Hepatocyte (in vitro differentiated cells): ENCODE measurements at places on chromosomes 7 and 10. TPM values are rescaled to one million over a fixed set of nuclear protein-coding genes. Genes with fewer than 3 reads are reported as not detected.

Gene SPDYE8
- 0.07 TPM in 1 of 2 replicates, not detected in the other for total RNA-seq

Gene PRKAR2B
- 25.6 and 31.5 TPM in 2 replicates for total RNA-seq

Gene CTAGE6
- 0.07 TPM in 1 of 2 replicates, not detected in the other for total RNA-seq

Gene NUTM2A
- total RNA-seq, result 1.1 and 1.5 TPM in 2 replicates

Gene C7orf57
- total RNA-seq, result 0.43 TPM in 1 of 2 replicates, not detected in the other

Gene UBE2D1
- total RNA-seq, result 26.6 and 28.7 TPM in 2 replicates

Gene PTPN20
- 0.32 and 0.60 TPM in 2 replicates for total RNA-seq

Gene CUZD1
- 0.16 TPM in 1 of 2 replicates, not detected in the other for total RNA-seq

DNA sequence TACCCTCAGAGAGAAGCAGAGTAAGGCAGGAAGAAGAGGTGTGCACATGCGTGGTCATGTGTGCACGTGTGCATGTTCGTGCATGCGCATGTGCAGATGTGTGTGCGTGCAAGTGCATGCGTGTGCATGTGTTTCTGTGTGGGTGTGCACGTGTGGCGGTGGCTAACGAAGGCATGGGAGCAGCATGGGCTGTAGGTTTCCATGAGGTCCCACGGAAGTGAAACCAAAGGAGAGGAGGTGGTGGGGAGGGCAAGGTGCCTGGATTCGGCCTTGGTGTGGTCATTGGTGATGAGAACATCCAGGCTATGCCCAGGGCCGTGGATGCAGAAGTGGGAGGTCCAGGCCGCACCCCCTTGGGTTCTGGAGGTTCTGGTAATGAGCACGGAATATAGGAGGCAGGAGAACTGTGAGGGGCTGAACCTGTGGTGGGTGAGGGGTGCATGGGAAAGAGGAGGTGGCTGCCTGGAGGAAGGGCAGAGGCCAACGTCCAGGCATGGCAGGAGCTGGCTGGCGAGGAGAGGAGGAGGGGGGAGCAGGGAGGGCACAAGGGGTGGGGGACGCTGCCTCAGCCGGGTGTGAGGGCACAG, 2.4 kb upstream of the INPP5A start:
- no peaks in the 10 kb centered on the region for H3K36me3 ChIP-seq
- H3K4me1 ChIP-seq, result peaks cover 28% of the 10 kb centered on the region
- no peak for DNase-seq
- no peak overlapping the region for H3K27ac ChIP-seq
- H3K27me3 ChIP-seq, result no peaks in the 10 kb centered on the region

- H3K27me3 ChIP-seq, result no peaks in the 10 kb centered on the region
- no peak overlapping the region for H3K4me3 ChIP-seq
- no peak overlapping the region for H3K27ac ChIP-seq
Measured at GRCh38 chr7:127733986-127734385, 82.0 kb downstream of the SND1 start.

GRCh38 chr7:84971360-84971759, 215.5 kb downstream of the SEMA3D start:
- no peak overlapping the region for H3K4me3 ChIP-seq
- no peak overlapping the region for H3K27ac ChIP-seq
- no peak for DNase-seq
- no peaks in the 10 kb centered on the region for H3K27me3 ChIP-seq
- H3K36me3 ChIP-seq, result no peaks in the 10 kb centered on the region

- H3K27ac ChIP-seq, result no peak overlapping the region
- peaks cover 15% of the 10 kb centered on the region for H3K4me1 ChIP-seq
- no peak overlapping the region for H3K4me3 ChIP-seq
- no peaks in the 10 kb centered on the region for H3K36me3 ChIP-seq
- H3K27me3 ChIP-seq, result no peaks in the 10 kb centered on the region
Measured at GRCh38 chr10:98474628-98475027, 27.9 kb upstream of the HPS1 start.

DNA sequence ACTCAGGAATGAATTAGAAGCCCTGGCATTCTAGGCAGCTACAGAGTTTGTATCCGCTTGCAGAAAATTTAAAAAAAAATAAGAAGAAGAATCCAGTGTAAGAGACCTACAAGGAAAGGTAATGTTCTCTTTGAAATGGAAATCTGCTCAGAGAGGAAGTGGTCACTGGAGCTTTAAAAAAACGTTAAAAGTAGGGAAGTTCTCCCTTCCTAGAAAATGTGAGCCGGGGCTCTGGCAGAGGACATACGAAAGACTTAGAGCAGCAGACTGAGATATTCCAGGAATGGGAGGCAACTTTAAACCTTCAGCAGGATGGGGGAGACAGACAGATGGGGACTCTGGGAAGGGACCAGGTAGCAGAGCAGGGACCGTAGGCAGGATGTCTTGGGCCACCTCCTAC, 149.4 kb upstream of the NPS start:
- no peaks in the 10 kb centered on the region for H3K36me3 ChIP-seq
- H3K4me3 ChIP-seq, result no peak overlapping the region
- no peaks in the 10 kb centered on the region for H3K4me1 ChIP-seq
- H3K27me3 ChIP-seq, result no peaks in the 10 kb centered on the region

GRCh38 chr7:47211519-47211973, 370.4 kb downstream of the TNS3 start:
- H3K4me3 ChIP-seq, result no peak overlapping the region
- no peaks in the 10 kb centered on the region for H3K27me3 ChIP-seq
- no peaks in the 10 kb centered on the region for H3K36me3 ChIP-seq
- peak; percentile 30 for DNase-seq
- peaks cover 4% of the 10 kb centered on the region for H3K4me1 ChIP-seq

DNA sequence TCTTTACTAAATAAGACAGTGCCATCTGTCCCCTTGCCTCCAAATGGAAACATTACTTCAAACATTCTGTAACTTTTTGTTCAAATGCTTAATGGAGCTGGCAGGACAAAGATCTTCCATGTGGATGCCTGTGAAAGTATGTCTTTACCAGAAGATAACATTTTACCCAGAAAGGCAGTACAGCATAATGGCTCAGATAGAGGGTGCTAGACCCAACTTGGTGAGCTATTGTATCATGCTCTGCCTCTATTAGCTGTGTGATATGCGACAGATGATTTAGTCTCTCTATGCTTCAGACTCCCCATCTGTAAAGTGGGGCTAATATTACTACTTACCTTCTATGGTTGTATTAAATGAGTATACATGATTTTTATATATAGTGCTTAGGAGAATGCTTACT, 8.8 kb upstream of the SMKR1 start:
- H3K27me3 ChIP-seq, result no peaks in the 10 kb centered on the region
- H3K27ac ChIP-seq, result no peak overlapping the region
- DNase-seq, result no peak
- H3K4me1 ChIP-seq, result no peaks in the 10 kb centered on the region

- peak; percentile 70 for DNase-seq
- no peak overlapping the region for H3K4me3 ChIP-seq
- no peaks in the 10 kb centered on the region for H3K36me3 ChIP-seq
- H3K27ac ChIP-seq, result no peak overlapping the region
- H3K27me3 ChIP-seq, result no peaks in the 10 kb centered on the region
Measured at GRCh38 chr7:135645296-135645904, 16.9 kb upstream of the STMP1 start.

- H3K4me3 ChIP-seq, result no peak overlapping the region
- H3K36me3 ChIP-seq, result no peaks in the 10 kb centered on the region
- DNase-seq, result no peak
- H3K27ac ChIP-seq, result no peak overlapping the region
- H3K27me3 ChIP-seq, result no peaks in the 10 kb centered on the region
- H3K4me1 ChIP-seq, result no peaks in the 10 kb centered on the region
Measured at GRCh38 chr7:147052818-147053217, 936.2 kb downstream of the CNTNAP2 start.

- H3K27ac ChIP-seq, result no peak overlapping the region
- H3K4me1 ChIP-seq, result no peaks in the 10 kb centered on the region
- H3K27me3 ChIP-seq, result no peaks in the 10 kb centered on the region
- no peaks in the 10 kb centered on the region for H3K36me3 ChIP-seq
- no peak overlapping the region for H3K4me3 ChIP-seq
- no peak for DNase-seq
Measured at GRCh38 chr7:75858410-75858809, 20.4 kb upstream of the RHBDD2 start.

- H3K4me1 ChIP-seq, result no peaks in the 10 kb centered on the region
- H3K4me3 ChIP-seq, result no peak overlapping the region
- no peaks in the 10 kb centered on the region for H3K36me3 ChIP-seq
- H3K27me3 ChIP-seq, result no peaks in the 10 kb centered on the region
- H3K27ac ChIP-seq, result no peak overlapping the region
- no peak for DNase-seq
Measured at GRCh38 chr7:155962968-155963300, 150.7 kb upstream of the SHH start.

GRCh38 chr7:7527047-7527446, 8.6 kb downstream of the COL28A1 start:
- no peak overlapping the region for H3K27ac ChIP-seq
- no peak for DNase-seq
- no peaks in the 10 kb centered on the region for H3K4me1 ChIP-seq
- no peak overlapping the region for H3K4me3 ChIP-seq

GRCh38 chr10:93097386-93097785, 23.7 kb downstream of the CYP26A1 start:
- no peaks in the 10 kb centered on the region for H3K27me3 ChIP-seq
- H3K36me3 ChIP-seq, result no peaks in the 10 kb centered on the region
- H3K4me3 ChIP-seq, result no peak overlapping the region
- no peak for DNase-seq

DNA sequence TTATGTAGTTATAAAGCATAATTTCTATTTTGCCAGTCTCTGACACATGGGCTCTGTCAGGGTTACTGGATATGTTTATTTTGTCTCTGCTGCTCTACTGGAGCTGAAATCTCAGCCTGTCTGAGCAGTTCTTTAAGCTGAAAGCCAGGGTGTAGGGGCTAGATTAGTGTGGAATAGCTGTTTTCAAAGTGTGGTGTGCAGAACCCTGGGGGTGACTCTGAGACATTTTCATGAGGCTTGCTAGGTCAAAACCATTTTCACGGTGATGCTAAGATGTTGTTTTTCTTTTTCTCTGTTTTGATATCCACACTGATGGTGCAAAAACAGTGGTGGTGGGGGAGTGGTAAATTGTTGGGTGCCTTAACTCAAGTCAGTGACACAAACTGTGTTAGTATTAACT, 45.5 kb downstream of the CREM start:
- H3K4me1 ChIP-seq, result no peaks in the 10 kb centered on the region
- no peaks in the 10 kb centered on the region for H3K36me3 ChIP-seq
- DNase-seq, result no peak
- no peaks in the 10 kb centered on the region for H3K27me3 ChIP-seq
- no peak overlapping the region for H3K27ac ChIP-seq

DNA sequence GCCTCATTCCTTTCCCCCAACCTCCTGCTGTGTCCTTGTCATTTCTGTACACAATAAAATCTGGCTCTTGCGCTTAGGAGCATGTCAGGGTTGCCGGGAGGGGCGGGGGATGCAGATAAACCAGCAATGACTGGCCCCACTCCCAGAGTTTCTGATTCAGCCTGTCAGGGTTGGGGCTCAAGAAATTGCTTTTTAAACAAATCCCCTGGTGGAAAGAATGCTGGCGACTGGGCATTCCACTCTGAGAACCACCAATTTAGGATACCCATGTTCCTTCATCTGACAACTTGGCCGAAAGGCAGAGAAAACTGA, 376.4 kb downstream of the TCERG1L start:
- peaks cover 37% of the 10 kb centered on the region for H3K4me1 ChIP-seq
- H3K36me3 ChIP-seq, result no peaks in the 10 kb centered on the region
- H3K27me3 ChIP-seq, result no peaks in the 10 kb centered on the region
- peak; percentile 52 for DNase-seq
- peak overlapping the region; percentile 57 for H3K27ac ChIP-seq

DNA sequence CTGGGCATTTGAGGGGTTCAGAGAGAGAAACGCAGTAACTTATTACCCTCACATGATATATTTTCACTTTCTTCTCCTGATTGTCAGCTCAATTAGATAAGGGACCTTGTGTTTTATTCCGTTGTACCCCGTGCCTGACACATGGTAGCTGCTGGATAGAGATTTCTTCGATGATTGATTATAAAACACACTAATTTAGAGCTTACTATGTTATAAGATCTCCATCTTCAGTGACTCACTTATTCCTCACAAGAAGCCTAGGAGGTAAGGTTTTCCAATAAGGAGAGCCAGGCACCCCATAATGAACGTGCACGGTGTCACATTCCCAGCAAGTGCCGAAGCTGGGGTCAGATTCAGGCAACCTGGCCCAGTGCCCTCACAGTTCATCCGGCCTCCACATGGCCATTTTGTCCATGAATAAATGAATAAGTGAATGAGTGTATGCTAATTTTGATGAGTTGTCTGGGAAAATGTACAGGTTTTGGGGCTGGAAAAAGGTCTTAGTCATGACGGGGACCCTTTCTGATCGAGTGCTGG, 138.1 kb upstream of the CDCA7L start:
- peak overlapping the region; percentile 91 for H3K27ac ChIP-seq
- DNase-seq, result peak; percentile 12
- no peaks in the 10 kb centered on the region for H3K27me3 ChIP-seq

DNA sequence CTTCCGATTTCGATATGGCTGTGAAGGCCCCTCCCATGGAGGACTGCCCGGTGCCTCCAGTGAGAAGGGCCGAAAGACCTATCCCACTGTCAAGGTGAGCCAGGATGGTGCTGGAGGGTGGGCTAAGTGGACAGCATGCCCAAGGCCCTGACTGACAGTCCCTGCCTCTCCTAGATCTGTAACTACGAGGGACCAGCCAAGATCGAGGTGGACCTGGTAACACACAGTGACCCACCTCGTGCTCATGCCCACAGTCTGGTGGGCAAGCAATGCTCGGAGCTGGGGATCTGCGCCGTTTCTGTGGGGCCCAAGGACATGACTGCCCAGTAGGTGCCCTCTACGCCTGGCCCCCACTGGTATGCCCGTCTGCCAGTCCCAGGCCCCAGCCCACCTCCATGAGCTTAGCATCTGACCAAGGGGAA, 1.2 kb downstream of the NFKB2 start:
- no peak overlapping the region for H3K4me3 ChIP-seq
- H3K4me1 ChIP-seq, result peaks cover 22% of the 10 kb centered on the region
- DNase-seq, result no peak
- no peaks in the 10 kb centered on the region for H3K27me3 ChIP-seq
- H3K27ac ChIP-seq, result no peak overlapping the region
- no peaks in the 10 kb centered on the region for H3K36me3 ChIP-seq

GRCh38 chr10:69668721-69669120, 38.7 kb downstream of the FAM241B start:
- H3K27me3 ChIP-seq, result peaks cover 6% of the 10 kb centered on the region
- no peak overlapping the region for H3K4me3 ChIP-seq
- H3K4me1 ChIP-seq, result no peaks in the 10 kb centered on the region
- DNase-seq, result no peak
